ENCODE measurements at places on chromosomes 1 and 21.

- DNase-seq = no peak
Observed at GRCh38 chr1:203048555-203049051, 22.3 kb downstream of the PPFIA4 start.

DNA sequence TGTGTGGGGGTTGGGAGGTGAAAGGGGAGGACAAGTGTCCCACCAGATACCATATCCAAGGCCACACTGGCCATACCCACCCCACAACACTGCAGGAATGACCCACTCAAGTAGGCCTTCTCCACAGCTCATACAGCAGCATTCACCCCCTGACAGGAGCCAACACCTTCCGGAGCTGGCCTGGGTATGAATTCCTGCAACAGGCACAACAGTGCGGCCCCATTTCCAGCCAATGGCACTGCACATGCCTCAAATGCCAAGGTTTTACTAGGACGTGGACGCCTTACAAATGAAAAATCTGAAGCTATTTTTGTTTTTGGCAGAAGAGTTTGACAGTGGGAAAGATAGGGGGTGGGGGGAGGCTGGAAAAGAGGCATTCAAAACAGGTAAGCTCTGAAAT, 2.0 kb downstream of the KCND3 start:
- DNase-seq = no peak

DNA sequence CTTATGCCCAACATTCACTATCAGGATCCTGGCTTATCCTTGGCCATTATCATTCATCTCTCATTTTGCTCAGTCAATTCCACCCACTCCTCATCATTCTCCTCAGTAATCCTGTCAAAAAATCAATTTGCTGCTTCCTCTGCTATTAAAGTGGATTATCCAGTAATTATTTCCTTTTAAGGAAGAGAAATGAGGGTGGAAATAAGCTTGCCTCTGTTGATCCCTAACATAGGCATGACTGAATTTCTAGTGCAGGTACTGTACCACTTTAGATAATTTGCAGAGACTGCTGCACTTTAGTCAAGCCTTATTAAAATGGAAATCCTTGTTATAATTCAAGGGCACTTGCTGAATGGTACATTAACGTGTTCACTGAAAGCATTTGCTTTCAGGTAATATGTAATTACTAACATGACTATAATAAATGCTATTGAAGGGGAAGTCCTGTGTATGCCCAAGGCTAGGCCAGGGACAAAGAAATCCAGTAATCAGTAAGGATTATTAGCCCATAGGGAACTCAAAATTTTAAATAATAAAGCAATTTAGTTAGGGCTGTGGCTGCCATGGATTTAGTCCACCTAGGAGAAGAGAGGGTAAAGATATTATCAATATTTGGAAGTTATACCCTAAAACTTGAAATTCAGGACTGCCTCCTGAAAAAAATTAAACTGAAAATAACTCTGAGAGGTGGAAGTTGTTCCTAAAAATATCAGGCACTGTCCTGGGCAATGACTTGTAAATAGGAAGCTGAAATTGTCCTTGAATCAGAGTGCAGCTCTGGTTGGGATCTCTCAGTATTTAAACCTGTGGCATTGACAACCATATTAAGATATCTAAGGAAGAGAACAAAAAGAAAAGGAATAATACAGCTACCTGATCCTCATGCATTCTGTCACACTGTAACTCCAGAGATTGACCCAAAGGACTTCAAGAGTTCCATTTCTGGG, 43.4 kb downstream of the RGS2 start:
- no peak for DNase-seq

DNA sequence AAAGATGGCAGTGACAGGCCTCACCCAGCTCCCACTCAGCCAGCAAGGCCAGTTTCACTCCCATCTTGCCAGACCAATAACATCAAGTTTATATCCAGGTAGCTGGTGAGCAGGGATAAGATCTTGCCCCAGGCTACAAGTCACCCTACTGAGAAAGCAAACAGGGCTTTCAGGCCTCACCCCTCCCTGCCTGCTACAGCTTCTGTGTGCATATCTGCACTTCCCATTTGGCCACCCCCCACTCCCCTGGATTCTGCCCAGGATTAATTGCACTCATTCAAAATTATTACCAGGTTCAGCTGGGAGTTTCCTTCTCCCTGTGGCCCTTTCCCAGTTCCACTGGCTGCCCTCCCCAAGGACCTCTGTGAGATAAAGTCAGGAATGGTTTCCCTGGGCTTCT, 352.1 kb downstream of the TBX15 start:
- DNase-seq = no peak

- no peak for DNase-seq
Observed at GRCh38 chr21:17461582-17461981, 51.3 kb upstream of the CXADR start.

All from stimulated activated CD8-positive, alpha-beta memory T cell treated with anti-CD3 and anti-CD28 coated beads, Interleukin-2, amount 100 ng/mL, for 1 hour (primary cell).